CD4-positive, alpha-beta T cell treated with Interferon gamma for 1 hour (primary cell): ENCODE measurements at places on chromosomes 1 and 21.

GRCh38 chr1:214192825-214193643 is 87.9 kb upstream of the SMYD2 start:
- DNase-seq, result no peak

DNA sequence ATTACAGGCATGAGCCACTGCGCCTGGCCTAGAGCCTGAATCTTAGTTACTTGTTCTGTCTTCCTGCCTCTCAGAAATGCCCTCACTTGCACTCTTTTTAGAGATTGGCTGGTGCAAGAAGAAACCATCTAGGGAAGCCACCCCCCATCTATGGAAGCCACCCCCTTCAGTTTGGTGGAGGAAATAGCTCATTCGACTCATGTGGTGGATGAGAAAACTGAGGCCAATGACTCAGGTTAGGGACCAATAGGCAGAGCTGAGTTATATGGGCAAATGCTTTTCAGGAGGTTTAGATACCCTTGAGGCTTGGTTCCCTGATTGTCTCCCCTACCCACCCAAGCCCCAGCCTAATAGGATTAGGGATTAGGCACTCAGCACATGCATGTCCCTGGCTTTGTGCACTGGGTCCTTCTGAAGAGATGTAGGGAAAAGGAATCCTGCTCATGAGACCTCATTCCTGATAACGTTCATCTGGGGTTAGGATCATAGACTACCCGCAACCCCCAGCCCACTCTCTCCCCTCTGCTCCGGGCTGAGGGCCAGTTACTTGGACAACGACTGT is 77.1 kb downstream of the PAX7 start:
- no peak for DNase-seq

DNA sequence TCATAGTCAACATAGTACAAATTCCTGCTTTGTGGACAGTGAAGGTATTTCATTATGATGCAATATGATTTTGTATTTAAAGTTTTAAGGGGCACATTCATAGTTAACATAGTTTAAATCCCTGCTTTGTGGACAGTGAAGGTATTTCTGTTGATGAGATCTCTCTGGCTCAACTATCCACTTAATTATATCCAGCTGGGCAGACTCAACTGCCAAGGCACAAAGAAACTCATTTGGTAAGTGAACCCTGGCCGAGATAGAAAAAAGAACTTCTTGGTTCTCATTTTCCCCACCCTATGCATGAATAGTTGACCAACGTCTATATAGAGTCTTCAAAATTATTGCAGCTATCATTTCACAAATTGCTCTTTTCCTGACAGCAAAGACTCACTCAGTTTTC is 1194.6 kb downstream of the NCAM2 start:
- no peak for DNase-seq

DNA sequence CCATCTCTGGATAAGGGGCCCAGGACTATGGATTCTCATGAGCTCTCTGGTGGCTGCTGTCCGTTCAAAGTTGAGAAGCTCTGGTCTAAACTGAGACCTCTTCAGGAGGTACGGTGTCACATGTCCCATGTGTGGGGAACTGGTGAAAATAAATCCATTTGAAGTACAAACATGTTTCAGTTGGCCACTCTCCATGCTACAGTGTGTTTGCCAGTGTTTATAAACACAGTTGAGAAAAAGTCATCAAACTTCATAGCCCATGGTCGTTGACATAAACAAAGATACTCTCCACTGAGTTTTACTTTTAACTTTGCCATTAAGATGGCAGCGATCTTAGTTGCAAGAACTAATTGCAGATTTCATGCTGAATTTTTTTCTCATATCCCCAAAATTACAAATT is 72.8 kb downstream of the PSMG1 start:
- no peak for DNase-seq

- no peak for DNase-seq
Observed at GRCh38 chr1:29123887-29124365, at the start of gene TMEM200B. Gene TMEM200B (minus strand): TSS chr1:29123903. CDS start chr1:29121828, 2,075 bp downstream.
